ENCODE measurements at places on chromosomes 7 and 10.

GRCh38 chr7:66669088-66669487 lies 40.4 kb downstream of the KCTD7 start:
- DNase-seq: no peak

- no peak for DNase-seq
Measured at GRCh38 chr7:141272417-141272816, 198.6 kb downstream of the TMEM178B start.

DNA sequence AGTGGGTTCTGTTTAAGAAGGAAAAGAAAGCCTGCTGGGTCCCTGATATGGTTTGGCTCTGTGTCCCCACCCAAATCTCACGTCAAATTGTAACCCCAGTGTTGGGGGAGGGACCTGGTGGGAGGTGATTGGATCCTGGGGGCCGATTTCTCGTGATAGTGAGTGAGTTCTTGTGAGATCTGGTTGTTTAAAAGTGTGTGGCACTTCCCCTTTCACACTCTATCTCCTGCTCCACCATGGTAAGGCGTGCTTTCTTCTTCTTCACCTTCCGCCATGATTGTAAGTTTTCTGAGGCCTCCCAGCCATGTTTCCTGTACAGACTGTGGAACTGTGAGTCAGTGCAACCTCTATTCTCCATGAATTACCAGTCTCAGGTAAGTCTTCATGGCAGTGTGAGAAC lies 42.6 kb downstream of the INPP5A start:
- DNase-seq: no peak

DNA sequence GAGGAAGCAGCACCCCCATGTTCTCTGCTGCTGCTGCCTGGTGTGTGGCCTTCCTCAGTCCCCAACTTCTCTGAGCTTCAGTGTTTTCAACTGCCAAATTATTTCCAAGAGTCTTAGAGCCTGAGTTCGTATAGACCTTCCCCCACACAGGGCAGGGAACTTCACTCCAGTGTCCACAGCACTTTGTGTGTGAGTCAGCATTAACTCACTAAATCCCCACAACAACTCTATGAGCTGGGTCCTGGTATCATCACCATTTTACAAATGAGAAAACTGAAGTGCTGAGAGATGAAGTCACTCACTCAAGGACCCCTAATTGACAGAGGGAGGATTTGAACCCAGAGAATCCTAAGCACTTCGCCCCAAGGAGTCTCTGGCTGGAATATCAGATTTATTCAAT lies 48.3 kb downstream of the ADCYAP1R1 start:
- peak; percentile 8 for DNase-seq

Data from ureter (tissue), 1 donor.